ENCODE measurements at places on chromosomes 12 and 14. TPM values are rescaled to one million over a fixed set of nuclear protein-coding genes. Genes with fewer than 3 reads are reported as not detected.

- no peak for DNase-seq
- H3K27me3 ChIP-seq: peaks cover 27% of the 10 kb centered on the region
- no peak overlapping the region for H3K4me3 ChIP-seq
- no peak overlapping the region for H3K27ac ChIP-seq
- peaks cover 9% of the 10 kb centered on the region for H3K4me1 ChIP-seq
- no peaks in the 10 kb centered on the region for H3K36me3 ChIP-seq
Observed at GRCh38 chr12:49946497-49946896, 4.0 kb upstream of the AQP2 start.

DNA sequence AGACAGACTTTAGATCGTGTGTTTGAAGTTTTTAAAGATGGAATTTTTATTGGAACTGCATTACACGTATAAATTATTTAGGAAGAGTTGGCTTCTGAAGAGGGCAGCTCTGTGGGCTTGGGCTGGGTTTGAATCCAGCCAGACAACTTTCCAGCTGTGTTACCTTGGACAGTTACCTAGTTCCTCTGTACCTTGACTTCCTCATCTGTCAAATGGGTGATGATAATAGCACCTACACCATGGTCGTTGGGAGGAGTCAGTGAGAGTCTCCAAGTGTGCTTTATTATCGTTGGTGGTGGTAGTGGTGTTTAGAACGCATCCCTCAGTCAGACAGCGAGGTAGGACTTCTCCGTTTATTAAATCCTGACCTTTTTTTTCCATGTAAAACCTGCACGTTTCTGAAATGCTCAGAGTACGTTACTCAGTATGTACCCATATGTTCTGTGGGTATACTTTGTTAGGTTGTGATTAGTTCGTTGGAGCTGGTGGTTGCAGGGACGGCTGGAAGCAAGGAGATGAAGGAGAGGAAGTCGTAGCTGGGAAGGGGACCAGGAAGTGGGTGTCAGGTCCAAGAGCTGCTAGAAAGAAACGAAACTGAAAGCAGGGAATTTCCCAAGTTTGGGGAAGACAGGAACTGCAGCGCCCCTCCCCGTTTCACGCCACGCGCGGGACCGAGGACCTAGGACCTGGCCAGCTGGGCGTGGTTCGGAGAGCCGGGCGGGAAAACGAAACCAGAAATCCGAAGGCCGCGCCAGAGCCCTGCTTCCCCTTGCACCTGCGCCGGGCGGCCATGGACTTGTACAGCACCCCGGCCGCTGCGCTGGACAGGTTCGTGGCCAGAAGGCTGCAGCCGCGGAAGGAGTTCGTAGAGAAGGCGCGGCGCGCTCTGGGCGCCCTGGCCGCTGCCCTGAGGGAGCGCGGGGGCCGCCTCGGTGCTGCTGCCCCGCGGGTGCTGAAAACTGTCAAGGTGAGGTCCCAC, at the start of gene OAS3:
Gene OAS3 (plus strand): TSS at position 734 of the 979 bp plus-strand sequence. CDS start 57 bp downstream, at position 791.
- H3K36me3 ChIP-seq: no peaks in the 10 kb centered on the region
- DNase-seq: peak; percentile 49
- H3K4me3 ChIP-seq: peak within 1 kb of the TSS; percentile 46
- H3K4me1 ChIP-seq: peaks cover 10% of the 10 kb centered on the region
- peaks cover 42% of the 10 kb centered on the region for H3K27me3 ChIP-seq

DNA sequence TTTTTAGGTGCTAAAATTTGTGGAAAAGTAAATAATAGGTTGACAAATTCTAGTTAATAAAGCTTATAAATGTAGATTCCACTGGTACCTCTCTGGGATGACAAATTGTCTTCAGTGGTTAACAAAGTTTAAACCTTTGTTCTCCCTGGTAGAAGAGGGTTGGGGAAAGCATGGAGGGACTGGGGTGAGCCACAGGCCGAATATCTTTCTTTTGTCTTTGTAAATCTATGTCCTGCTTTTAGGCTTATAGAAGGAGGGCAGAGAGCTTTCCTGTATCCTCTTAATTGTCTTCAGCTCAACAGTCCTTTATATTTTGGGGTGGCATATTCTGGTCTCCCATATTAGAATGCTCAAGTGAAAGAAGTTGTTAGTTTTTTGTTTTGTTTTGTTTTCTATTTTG, 142.2 kb upstream of the CNOT2 start:
- peaks cover 22% of the 10 kb centered on the region for H3K4me1 ChIP-seq
- H3K27ac ChIP-seq: no peak overlapping the region
- no peak for DNase-seq
- H3K4me3 ChIP-seq: no peak overlapping the region
- no peaks in the 10 kb centered on the region for H3K36me3 ChIP-seq
- H3K27me3 ChIP-seq: no peaks in the 10 kb centered on the region

DNA sequence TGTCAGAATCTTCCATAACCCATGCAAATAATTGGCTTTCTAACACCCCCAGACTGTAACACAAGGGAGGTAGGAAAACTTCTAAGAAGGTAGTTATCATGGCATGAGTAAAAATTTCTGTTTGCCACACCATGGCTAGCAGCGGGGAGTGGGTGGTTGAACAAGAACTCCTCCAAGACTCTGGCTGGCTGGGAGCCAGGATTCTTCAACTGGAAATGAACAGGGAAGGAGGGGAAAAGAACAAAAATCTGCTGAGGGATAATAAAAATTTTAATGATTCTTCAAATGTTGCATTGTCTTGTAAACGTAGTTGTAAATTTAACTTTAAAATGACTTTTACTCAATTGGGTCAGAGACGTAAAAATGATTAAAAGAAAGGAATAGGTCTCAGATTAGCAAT, 78.9 kb downstream of the AKAP6 start:
- no peaks in the 10 kb centered on the region for H3K27me3 ChIP-seq
- H3K36me3 ChIP-seq: no peaks in the 10 kb centered on the region
- peaks cover 4% of the 10 kb centered on the region for H3K4me1 ChIP-seq
- no peak for DNase-seq
- no peak overlapping the region for H3K4me3 ChIP-seq

DNA sequence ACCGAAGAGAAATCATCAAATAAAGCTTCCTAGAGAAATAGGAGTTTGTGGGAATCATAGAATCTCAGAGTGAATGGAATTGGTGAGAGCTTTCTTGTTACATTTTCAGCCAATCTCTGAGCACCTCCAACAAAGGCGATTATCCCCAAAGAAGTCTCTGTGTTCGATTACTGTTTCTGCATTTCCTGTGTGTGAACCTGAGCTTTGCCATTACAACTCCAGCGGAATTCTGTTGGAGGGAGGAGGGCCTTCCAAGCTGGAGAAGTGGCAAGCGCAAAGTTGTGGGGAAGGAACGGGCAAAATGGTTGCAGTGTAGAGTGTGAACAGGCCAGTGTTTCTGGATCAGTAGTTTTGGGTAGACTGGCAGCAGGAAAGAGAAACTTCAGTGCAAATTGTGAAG, 23.1 kb downstream of the TMEM117 start:
- no peaks in the 10 kb centered on the region for H3K4me1 ChIP-seq
- no peaks in the 10 kb centered on the region for H3K36me3 ChIP-seq
- no peaks in the 10 kb centered on the region for H3K27me3 ChIP-seq
- no peak overlapping the region for H3K4me3 ChIP-seq
- no peak for DNase-seq

GRCh38 chr12:51482929-51483697, 58.5 kb downstream of the SLC4A8 start:
- no peak overlapping the region for H3K4me3 ChIP-seq
- H3K27ac ChIP-seq: no peak overlapping the region
- H3K27me3 ChIP-seq: no peaks in the 10 kb centered on the region
- no peaks in the 10 kb centered on the region for H3K4me1 ChIP-seq
- no peak for DNase-seq

- H3K27me3 ChIP-seq: no peaks in the 10 kb centered on the region
- no peak overlapping the region for H3K27ac ChIP-seq
- no peak overlapping the region for H3K4me3 ChIP-seq
- no peak for DNase-seq
- no peaks in the 10 kb centered on the region for H3K36me3 ChIP-seq
- no peaks in the 10 kb centered on the region for H3K4me1 ChIP-seq
Observed at GRCh38 chr12:59186451-59186850, 266.1 kb upstream of the LRIG3 start.

GRCh38 chr12:38350342-38351174, 34.0 kb downstream of the ALG10B start:
- H3K36me3 ChIP-seq: no peaks in the 10 kb centered on the region
- no peak overlapping the region for H3K4me3 ChIP-seq
- H3K27ac ChIP-seq: no peak overlapping the region
- H3K27me3 ChIP-seq: no peaks in the 10 kb centered on the region
- DNase-seq: no peak
- H3K4me1 ChIP-seq: no peaks in the 10 kb centered on the region

DNA sequence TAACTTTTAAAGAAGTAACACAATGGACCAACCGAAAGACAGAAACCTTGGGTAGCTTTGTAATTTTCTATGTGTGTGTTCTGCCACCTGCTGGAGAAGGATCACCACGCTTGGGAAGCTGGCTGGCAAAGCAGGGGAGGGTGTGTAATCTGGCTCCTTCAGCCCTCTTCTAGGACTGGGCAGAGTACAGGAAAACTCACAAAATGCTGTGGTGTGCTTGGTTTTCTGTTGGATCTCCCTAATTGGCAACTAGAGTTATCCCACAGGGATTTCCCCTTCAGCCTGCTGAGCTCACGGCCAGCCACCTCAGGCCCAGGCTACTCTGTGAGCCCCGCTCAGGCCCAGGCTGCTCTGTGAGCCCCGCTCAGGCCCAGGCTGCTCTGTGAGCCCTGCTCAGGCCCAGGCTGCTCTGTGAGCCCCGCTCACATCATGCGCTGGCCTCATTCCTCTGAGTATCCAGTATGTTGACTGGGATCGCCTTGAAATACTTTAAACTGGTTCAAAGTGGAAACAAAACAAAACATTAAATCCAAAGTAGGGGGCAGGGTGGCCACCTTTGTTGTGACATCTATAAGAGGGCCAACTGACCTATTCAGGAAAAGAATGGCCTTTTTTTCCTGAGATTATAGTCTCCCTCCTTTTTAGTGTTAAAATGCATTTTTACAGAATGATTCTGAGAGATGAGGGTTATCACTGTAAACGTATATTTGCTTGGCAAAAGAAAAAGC, 52.0 kb upstream of the RNU6-8 start:
- peak; percentile 87 for DNase-seq
- H3K27ac ChIP-seq: peak overlapping the region; percentile 56
- no peak overlapping the region for H3K4me3 ChIP-seq
- H3K27me3 ChIP-seq: no peaks in the 10 kb centered on the region

GRCh38 chr12:24015833-24016160, 66.3 kb upstream of the SOX5 start:
- DNase-seq: peak; percentile 32
- H3K27me3 ChIP-seq: no peaks in the 10 kb centered on the region
- peak overlapping the region; percentile 12 for H3K4me3 ChIP-seq
- no peaks in the 10 kb centered on the region for H3K36me3 ChIP-seq
- H3K27ac ChIP-seq: peak overlapping the region; percentile 83

- no peaks in the 10 kb centered on the region for H3K36me3 ChIP-seq
- H3K27ac ChIP-seq: peak overlapping the region; percentile 95
- peaks cover 51% of the 10 kb centered on the region for H3K4me1 ChIP-seq
- H3K4me3 ChIP-seq: peak overlapping the region; percentile 50
Observed at GRCh38 chr12:32139064-32139421, 32.4 kb downstream of the BICD1 start.

- H3K27ac ChIP-seq: peak overlapping the region; percentile 24
- DNase-seq: peak; percentile 14
- H3K36me3 ChIP-seq: no peaks in the 10 kb centered on the region
- H3K27me3 ChIP-seq: no peaks in the 10 kb centered on the region
- peaks cover 6% of the 10 kb centered on the region for H3K4me1 ChIP-seq
Observed at GRCh38 chr14:97747316-97747715, 950.1 kb downstream of the VRK1 start.

DNA sequence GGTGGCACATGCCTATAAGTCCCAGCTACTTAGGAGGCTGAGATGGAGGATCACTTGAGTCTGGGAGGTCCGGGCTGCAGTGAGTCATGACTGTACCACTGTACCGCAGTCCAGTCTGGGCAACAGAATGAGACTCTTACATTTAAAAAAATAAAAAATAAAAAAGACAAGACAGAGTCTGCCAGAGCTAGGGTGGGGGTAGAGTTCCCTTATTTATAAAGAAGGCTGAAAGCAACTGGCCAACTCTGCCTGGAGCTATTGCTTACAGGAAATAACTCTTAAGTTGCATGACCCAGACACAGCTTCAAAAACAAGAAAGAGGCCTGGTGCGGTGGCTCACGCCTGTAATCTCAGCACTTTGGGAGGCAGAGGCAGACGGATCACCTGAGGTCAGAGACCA, 31.5 kb downstream of the NUMB start:
- H3K27me3 ChIP-seq: no peaks in the 10 kb centered on the region
- no peaks in the 10 kb centered on the region for H3K36me3 ChIP-seq
- no peak overlapping the region for H3K27ac ChIP-seq
- no peak overlapping the region for H3K4me3 ChIP-seq
- DNase-seq: no peak

- H3K4me1 ChIP-seq: peaks cover 19% of the 10 kb centered on the region
- H3K27me3 ChIP-seq: no peaks in the 10 kb centered on the region
- H3K27ac ChIP-seq: no peak overlapping the region
- H3K4me3 ChIP-seq: no peak overlapping the region
- no peaks in the 10 kb centered on the region for H3K36me3 ChIP-seq
Observed at GRCh38 chr14:34029921-34030334, 79.1 kb upstream of the EGLN3 start.

DNA sequence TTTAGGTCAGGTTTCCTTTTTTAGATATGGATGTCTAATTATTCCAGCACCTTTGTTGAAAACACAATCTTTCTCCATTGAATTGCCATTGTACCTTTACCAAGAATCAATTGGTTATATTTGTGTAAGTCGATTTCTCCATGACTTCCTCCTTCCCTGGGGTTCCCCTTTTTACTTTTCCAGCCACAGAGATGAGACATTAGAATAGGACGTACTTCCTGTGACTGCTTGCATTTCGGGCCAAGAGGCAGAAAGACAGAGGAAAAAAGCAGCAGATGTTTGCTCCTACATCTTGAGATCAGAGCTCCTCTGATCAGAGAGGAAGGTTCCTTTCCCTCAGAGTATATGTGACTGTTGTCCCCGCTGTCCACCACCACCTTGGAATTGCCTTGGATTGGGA, 453.7 kb upstream of the RGS6 start:
- no peaks in the 10 kb centered on the region for H3K36me3 ChIP-seq
- H3K27ac ChIP-seq: peak overlapping the region; percentile 17
- H3K4me3 ChIP-seq: no peak overlapping the region

GRCh38 chr12:7989827-7990491, 42.6 kb upstream of the FOXJ2 start:
- peaks cover 15% of the 10 kb centered on the region for H3K4me1 ChIP-seq
- H3K27ac ChIP-seq: no peak overlapping the region

Gene CPNE6
- not detected for total RNA-seq

Gene IKZF4
- total RNA-seq: 2.1 TPM

Gene HAL
- total RNA-seq: 0.06 TPM

Gene COX8C
- total RNA-seq: not detected

Gene GON7
- total RNA-seq: 11.2 TPM

All from neural progenitor cell (in vitro differentiated cells).